ENCODE measurements at places on chromosomes 5 and 9. TPM values are rescaled to one million over a fixed set of nuclear protein-coding genes. Genes with fewer than 3 reads are reported as not detected.

DNA sequence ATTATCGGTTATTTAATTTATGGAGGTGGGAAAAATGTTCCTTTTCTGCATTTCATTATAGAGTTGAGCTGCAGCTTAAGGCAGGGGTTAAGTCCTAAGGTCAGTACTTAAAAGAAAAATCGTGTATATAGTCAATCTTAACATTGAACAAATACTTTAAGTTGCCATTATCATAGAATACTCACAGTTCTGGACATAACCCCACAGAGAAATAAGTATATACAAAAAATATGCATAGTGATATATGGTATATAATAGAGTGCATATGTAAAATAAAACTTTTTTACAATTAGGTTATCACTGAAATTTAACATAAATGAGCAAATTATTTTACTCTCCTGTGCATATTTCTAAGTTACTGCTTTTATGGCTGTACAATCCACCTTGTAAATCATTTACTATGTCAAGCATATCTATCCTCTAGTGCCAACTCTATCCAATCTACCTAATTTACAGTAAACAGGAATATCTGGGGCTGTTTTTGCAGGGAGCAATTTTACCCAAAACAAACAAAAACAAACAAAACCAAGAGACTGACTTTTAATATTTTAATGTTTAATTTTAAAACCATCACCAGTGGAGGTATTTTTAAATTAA, 28.8 kb downstream of the TTC39B start:
- no peak for DNase-seq

- DNase-seq, result no peak
Observed at GRCh38 chr5:110087829-110088228, 398.1 kb downstream of the MAN2A1 start.

- no peak for DNase-seq
Observed at GRCh38 chr9:133880851-133881661, 111.1 kb downstream of the VAV2 start.

GRCh38 chr9:94908011-94908563, 181.6 kb downstream of the AOPEP start:
- peak; percentile 62 for DNase-seq

DNA sequence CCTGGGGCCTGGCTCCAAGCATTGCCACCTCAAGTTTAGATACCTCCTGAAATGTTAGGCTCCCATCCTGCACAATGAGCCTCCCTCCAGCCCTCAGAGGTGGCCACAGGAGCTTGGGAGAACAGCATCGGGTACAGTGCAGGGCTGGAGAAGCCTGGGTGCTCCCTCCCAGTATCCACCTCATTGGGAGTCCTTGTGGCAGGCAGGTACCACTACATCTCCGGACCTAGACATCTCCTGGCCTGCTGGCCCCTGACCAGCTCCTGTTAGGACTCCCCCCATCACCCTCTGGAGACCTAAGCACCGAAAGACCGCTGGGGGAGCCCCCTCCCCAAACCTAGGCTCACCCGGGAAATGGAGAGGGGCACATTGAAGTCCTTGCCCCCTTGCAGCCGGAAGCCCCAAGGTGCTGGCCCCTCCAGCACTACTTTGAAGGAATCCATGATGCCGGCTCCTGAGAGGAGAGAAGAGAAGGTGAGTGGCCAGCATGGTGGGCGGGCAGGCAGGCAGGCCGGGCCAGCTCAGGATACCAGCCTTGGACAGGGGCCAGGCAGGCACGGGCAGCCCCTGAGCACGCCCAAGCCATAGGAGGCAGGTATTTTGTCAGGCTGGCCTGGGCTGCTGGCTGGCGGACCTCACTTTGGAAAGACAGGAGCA, 1.2 kb downstream of the PDLIM7 start:
- no peak for DNase-seq

- DNase-seq, result no peak
Observed at GRCh38 chr9:74672237-74672636, 175.1 kb downstream of the RORB start.

GRCh38 chr9:113131689-113132151, 19.1 kb upstream of the SLC31A2 start:
- DNase-seq, result no peak

GRCh38 chr5:1185629-1186350, 15.6 kb upstream of the SLC6A19 start:
- no peak for DNase-seq

SPINK4 gene
- not detected for polyA plus RNA-seq

SPATA9 gene
- 2.5 TPM for polyA plus RNA-seq

CD74 gene
- polyA plus RNA-seq, result not detected

ITGA1 gene
- 27.2 TPM for polyA plus RNA-seq
